ENCODE measurements at places on chromosomes 4 and X.

- DNase-seq = no peak
Observed at GRCh38 chrX:105424729-105425128, 204.2 kb upstream of the TEX13A start.

DNA sequence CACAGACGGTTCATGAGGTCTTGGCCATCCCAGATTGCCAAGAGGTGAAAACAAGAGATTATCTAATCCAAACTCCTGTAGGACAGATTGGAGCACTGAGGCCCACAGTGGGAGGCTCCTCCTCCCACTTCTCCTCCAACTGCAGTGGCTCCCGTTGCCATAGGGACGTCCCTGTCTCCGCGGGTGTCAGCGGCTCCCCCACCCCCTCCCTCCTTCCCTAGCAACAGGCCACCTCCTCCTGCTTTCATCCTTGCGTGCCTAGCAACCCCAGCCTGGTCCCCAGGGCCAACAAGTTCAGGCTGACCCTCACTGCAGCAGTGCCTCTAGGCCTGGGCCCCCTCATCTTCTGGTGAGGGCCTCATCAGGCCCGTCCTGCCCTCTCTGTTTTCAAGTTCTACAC, 6.8 kb upstream of the IQSEC2 start:
- no peak for DNase-seq

DNA sequence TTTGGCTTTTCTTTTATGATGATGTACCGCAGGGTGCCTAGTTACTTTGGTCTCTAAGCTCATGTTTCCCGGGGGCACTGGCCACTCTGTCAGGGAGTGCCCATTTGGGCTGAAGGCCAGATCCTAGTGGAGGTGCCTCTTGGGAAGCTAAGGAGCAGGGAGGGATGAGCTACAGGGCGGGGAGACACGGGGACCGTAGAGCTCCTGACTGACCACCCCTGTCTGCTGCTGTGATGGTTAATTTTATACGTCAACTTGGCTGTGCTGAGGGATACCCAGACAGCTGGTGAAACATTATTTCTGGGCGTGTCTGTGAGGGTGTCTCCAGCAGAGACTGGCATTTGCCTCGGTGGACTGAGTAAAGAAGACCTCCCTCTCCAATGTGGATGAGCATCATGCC, 24.9 kb upstream of the CLDN24 start:
- DNase-seq = no peak

- no peak for DNase-seq
Observed at GRCh38 chr4:153141238-153141637, 63.0 kb upstream of the TRIM2 start.

GRCh38 chrX:117743469-117744251, 372.9 kb downstream of the KLHL13 start:
- DNase-seq = no peak

DNA sequence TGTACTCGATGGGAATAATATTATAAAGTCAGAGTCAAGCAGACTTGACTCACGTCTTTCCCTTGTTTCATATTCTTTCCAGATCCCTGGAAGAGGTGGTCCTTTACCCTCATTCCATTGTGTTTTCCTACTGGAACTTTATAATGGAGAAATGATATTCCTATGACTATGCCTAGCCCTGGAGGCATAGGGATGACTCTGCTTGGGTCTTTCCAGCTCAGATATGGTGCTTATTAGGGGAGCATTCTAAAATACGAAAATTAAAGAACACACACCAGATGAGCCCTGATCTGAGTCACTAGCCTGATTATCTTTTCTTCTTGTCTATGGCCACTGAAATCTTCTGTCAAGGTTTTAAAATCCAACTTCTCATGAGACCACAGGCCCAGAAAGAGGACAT, 231.4 kb downstream of the ANKRD50 start:
- no peak for DNase-seq

GRCh38 chr4:67700116-67700737, 728 bp downstream of the UBA6 start:
- no peak for DNase-seq

GRCh38 chr4:38532908-38533499, 131.0 kb upstream of the KLF3 start:
- no peak for DNase-seq

DNA sequence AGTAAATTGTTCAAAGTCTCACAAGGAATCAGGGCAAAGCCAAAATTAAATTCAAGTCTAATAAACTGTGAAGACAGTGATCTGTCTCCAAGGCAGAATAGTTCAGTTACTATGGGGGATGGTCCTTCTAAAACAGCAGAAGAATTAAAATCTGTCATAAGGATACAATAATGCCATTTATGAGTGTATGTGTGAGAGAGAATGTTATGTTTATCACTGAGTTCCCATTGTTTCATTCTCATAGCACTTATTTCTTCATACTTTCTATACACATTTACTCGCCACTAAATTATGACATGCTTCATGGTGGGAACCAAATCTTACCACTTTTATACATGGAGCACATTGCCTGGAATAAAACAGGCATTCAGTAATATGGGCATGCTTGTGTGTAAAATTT, 102.5 kb downstream of the AMMECR1 start:
- DNase-seq = no peak

DNA sequence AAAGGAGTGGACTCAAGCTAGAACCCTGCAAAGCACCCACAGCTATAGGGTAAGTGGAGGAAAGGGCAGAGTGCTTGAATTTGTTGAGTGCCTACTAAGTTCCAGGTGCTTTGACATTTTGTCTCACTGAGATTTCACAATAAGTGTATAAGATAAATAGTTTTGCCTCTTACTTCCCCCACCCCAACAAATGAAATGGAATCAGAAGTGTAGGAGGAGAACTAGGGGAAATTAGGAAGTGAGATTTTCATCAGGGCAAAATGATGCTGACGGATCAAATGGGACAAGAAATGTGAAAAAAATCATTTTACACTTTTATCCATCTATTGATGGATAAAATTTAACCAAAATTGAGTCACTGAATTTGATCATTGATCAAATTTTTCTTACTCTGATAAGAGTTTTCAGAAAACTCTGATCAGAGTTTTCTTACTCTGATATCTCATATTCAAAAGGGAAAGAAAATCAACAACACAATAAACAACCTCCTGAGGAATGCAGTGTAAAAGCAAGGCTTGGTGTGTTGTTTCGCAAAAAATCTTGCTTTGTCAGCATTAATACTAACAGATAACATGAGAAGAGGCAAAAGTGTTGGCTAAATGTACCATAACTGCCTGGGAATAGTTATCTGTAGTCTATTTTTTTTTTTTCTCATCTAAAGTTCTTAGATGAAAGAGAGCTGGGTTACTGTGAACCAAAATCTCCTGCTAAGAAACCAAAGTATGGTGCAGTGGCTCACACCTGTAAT, 24.9 kb downstream of the PLAC8 start:
- no peak for DNase-seq

DNA sequence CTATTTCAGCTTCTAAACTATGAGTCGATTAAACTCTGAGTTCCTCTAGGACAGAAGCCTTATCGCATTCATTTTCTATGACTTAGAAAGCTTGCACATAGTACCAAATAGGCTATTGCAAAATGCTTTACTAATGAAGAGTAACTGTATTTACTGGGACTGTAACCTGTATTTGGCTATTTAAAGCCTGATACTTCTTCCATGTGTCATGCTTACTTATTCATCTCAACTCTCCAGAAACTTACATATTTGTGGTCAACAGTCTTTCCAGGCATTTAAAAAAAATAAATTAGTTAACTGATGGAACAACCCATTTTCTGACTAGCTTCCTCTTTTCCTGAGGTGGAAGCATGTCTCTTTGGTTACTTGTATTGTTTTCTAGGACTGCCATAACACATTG, 467.9 kb downstream of the PCDH11X start:
- no peak for DNase-seq

GRCh38 chrX:119954374-119954773, 10.8 kb upstream of the NKAP start:
- DNase-seq = no peak

- no peak for DNase-seq
Observed at GRCh38 chr4:113106108-113106507, 56.7 kb downstream of the ANK2 start.

DNA sequence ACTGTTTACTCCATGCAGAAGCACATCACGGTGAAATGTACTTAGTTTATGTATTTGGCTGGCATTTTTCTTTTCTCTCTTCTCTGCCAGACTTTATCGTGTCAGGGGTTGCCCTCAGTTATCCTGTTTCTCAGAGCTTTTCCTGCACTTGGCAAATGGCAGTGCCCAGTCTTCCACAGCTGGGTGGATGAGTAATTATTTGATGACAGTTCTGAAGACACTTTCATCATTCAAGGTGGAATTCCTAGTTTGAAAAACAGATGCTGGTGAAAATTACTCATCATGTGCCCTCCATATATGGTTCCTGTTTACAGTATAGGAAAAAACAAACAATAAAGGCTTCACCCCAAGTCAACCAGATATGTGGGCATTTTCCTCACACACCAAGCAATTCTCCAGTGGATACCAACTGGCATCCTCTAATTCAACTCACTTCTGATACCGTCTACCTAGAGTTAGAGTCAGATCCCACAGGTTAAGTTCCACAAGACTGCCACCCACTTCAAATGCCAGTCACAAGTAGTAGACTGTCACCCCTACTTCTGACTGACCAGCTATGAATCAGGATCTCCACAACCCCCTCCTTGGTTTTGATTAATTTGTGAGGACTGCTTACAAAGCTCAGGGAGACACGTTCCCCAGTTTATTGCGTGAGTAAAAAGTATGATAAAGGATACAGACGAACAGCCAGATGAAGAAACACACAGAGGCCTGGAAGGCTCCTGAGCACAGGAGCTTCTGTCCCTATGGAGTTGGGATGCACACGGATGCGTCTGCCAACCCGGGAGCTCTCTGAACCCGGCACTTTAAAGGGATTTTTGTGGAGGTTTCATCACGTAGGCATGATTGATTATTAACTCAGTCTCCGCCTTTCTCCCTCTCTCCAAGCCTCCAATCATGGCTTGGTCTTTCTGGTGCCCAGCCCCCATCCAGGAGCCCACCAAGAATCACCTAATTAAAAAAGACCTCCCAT, 72.9 kb downstream of the CLDN34 start:
- DNase-seq = no peak

GRCh38 chr4:5650040-5650439, 58.3 kb downstream of the EVC2 start:
- no peak for DNase-seq

- no peak for DNase-seq
Observed at GRCh38 chr4:156705311-156705710, 266.3 kb downstream of the PDGFC start.

DNA sequence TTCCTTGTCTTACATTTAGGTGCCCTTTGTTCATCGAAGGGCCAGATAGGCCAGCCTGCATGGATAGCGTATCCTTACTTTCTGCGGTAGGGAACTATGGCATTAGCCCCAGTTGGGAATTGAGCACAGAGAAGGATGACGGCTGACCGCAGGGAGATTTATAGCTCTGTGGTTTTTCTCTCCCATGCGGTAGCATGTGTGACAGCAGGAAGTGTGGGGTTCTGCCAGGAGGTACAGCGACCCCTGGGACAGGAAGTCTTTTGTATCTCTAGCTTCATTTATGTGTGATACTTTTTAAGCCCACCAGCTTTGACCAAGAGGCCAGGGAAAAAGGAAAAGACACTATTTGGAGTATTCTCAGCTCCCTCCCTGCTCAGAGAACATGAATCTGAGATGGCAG, 33.1 kb downstream of the GAB3 start:
- no peak for DNase-seq

GRCh38 chr4:48085821-48086589, 48.0 kb downstream of the TXK start:
- DNase-seq = no peak

- no peak for DNase-seq
Observed at GRCh38 chr4:174628191-174628590, 105.9 kb upstream of the HPGD start.

GRCh38 chr4:53601251-53601764, 10.0 kb upstream of the LNX1 start:
- DNase-seq = no peak

- no peak for DNase-seq
Observed at GRCh38 chr4:52195869-52196268, 144.8 kb downstream of the SPATA18 start.

DNA sequence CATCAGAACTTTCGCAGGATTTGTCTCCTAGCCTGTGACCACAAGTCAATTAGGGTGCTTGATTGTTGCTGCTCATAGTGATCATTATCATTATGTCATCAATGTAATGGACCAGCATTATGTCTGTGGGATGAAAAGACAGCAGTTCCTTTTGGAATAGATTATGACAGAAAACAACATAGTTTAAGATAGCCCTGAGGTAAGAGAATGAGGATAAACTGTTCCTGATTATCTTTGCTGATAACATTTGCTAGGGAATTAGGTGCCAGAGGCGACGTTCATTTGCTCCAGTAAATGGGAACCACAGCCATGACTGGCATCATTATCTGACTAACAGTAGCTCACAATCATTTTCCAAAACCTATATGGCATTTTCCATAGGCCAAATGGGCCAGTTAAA, 12.7 kb upstream of the THOC2 start:
- DNase-seq = no peak

- no peak for DNase-seq
Observed at GRCh38 chr4:11973270-11973669, 544.6 kb upstream of the HS3ST1 start.

DNA sequence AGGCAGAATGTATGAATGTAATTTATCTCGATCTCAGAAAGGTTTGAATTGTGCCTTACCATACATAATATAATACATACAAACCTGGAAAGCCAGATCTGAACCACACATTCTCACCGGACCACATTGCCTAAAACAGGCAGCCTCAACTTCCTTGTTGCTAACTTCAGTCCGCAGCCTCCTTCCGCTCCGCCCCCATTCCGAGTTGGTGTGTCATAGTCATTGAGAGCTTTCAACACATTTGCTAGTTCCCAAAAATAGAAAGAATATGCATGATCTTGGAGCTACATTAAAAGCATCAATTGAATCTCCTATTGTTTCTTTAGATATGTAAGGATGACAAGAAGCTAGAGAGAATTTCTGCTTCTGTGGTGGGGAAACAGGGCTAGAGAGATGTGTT, 127.2 kb downstream of the ARHGEF9 start:
- no peak for DNase-seq

DNA sequence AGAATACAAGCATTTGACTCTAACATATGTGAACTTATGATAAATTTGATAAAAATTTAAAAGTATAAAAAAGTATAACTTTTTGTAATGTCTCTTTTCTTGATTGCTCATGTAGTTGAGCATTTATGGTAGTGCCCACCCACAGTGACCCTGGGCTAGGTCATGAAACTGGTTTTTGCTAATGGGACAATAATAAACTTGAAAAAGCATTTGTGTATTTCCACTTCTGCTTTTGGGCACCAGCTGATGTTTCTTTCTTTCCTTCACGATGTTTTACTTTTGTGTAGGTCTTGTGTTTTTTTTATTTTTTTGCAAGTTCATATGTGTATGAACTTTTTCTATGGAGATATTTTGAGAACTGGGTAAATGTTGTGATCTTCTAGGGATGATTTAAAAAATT, 313.1 kb downstream of the CBLL2 start:
- DNase-seq = no peak
